ENCODE measurements at places on chromosomes 6 and 20.

DNA sequence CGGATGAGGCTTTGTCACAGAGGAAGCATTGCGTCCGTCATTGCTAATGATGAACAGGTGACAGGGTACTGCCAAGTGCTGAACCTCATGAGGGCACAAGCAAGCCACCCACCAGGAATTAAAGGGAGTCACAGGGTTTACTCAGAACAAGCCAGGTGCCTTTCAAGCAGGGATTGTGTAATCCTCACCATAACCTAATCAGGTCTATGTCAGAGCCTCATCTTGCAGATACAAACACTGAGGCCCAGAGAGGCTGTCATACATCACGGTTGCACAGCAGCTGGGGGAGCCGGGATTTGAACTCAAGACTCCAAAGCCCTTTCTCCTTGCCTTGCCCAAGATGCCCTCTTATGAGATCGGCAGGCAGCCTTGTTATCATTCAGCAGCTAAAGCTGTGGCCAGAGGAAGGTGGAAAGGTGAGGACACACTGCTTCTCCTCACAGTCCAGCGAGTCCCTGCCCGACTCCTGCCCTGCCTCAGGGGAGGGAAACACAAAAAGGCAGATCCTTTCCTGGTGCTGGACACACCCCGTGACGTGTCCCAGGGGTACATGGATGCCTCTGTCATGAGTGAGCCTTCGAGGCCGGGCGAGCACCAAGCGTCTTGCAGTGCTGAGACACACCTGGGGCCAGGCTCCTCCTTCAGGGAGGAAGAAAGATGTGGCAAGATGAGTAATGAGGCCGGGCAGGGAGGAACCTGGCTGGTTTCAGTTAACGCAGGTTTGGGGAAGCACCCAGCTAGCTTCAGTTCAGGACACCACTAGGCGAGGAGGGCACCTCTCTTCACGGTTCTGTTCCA, 214.9 kb downstream of the LY86 start:
- DNase-seq = no peak

- DNase-seq = no peak
Measured at GRCh38 chr6:39200498-39201020, 28.7 kb downstream of the KCNK5 start.

GRCh38 chr6:6384520-6384919, 64.1 kb upstream of the F13A1 start:
- no peak for DNase-seq

GRCh38 chr6:135013211-135013610, 41.4 kb downstream of the HBS1L start:
- no peak for DNase-seq

DNA sequence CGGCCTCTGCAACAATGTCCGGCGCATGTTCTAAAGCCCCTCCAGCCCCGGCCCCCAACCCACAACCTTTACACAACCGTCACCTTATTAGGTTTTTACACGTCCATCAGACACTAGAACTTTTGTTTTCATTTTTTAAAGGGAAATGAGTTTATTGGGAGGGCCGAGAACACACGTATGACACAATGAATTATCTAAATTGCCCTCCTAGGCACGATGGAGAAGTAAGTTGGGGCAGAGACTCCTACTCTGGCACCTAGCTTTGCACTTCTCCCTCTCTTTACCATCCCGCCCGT, 1.2 kb upstream of the DLL1 start:
- DNase-seq = no peak

DNA sequence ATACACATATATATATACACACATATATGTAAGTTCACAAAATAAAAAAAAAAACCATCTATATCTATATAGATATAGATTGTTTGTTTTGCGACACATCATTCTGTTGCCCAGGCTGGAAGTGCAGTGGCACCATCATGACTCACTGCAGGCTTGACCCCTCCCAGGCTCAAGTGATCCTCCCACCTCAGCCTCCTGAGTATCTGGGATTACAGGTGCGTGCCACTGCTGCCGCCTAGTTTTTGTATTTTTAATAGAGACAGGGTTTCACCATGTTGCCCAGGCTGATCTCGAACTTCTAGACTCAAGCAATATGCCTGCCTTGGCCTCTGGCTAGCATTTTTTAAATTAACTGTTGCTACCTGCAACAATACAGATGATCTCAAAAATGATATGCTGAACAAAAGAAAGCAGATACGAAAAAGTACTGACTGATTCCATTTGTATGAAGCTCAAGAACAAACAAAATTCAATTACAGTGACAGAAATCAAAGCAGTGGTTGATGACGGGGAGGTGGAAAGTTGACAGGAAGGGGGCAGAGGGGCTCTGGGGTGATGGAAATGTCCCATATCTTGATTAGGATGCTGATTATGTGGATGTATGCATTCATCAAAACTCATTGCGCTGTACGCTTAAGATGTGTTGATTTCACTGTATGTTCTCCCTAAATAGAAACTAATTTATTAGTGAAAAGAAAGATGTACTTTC, 49.6 kb downstream of the ATXN1 start:
- no peak for DNase-seq

All from retinal pigment epithelial cell (primary cell).